Stimulated activated CD8-positive, alpha-beta memory T cell treated with anti-CD3 and anti-CD28 coated beads, Interleukin-4, amount 100 ng/mL, for 4 hours (primary cell): ENCODE measurements at places on chromosomes 5 and 9.
A peak's percentile ranks its signal among the peaks of the same experiment; 100 is the strongest.

- DNase-seq, result no peak
Measured at GRCh38 chr5:33549982-33550567, 109.3 kb downstream of the TARS1 start.

GRCh38 chr5:20276959-20277263 is 288.9 kb upstream of the CDH18 start:
- no peak for DNase-seq

DNA sequence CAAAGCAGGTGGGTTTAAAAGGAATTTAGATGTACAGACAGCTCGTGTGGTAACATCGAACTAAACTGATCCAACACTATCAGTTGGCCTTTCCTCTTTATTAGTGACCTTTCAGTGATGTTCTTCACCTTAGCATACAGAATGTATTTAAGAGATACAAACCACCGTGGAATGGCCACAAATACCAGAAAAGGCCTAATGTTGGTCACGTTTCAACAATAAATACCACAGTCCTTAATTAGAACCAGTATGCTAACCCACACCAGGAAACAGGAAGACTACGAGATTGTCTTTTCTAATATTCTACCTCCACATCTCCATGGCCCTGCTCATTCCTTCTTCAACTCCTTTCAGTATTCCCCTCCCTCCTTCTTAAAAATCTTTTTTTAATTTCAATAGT is 40.4 kb downstream of the GNAQ start:
- DNase-seq, result no peak

DNA sequence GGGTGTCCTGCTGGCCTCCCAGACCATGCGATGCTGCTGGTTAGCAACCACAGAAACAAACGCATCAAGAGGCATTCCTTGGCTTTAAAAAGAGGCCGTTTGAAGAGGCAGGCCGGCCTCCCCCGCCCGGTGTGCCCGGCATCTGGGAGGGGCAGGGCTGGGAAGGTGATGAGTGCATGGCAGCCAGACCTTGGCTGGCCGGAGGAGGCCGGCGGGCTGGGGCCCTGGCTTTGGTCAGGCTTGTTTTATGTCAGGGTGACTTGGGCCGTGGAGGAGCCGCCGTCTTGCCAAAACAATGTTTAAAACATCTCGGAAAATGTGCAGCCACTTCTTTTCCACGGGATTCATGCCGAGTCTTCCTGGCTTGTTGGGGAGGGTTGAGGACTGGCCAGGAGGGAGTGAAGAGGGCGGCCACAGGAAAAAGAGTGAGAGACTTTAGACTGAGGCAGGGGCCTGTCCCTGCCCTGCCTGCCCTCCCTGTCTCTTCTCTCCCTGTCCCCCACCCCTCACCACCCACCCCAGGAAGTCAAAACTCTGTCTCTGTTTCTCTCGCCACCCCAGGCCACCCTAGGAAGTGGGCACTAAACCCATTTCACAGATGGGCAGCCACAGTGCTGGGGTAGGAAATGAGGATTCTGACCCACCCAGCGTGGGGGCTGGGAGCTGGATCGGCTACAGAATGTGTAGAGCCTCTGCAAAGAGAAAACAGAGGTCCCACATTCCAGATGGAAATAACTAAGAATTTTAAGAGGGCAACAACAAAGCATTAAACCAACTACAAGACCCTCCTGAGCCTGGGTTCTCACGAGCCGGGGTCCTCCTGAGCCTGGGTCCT is 143.0 kb downstream of the RXRA start:
- no peak for DNase-seq

- DNase-seq, result no peak
Measured at GRCh38 chr5:135150767-135151166, 116.7 kb upstream of the PITX1 start.

DNA sequence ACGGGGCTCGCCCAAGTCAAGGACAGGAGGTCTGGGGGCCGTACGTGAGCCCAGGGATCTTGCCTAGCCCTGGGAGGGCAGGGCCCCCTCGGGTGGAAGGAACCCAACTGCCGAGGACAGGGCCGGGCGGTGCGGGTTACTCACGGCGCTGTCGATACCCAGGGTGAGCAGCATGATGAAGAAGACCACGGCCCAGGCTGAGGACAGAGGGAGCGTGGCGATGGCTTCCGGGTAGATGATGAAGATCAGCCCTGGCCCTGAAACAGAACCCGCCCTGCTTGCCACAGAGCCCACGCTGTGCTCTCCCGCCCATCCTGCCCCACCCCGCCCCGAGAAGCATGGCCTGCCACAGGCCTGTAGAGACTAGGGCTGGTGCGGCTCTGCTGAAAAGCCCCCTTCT is 34.1 kb downstream of the SLC6A3 start:
- no peak for DNase-seq

DNA sequence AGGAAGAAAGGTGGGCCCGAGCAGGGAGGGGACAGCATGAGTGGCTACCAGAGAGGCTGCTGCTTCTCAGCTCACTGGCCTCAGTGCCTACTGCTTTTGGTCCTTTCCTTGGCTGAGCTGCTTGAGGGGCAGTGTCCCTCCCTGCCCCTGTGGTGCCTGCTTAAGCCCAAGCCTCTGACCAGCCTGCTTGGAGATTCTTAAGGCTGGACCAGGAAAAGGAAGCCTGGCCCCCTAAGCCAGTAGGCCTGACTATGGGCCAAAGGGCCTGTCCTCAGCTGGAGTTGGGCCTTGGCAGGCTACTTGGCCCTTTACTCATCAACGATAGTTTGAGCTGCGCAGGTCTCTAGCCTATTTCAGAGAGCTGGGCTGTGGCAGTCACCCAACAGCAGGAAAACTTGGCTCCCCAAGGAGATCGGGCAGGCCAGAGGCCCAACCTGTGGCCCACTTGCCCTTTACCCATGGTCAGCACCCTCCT is 24.9 kb downstream of the TCF7 start:
- no peak for DNase-seq

GRCh38 chr9:102113191-102113590 is 374.7 kb upstream of the GRIN3A start:
- DNase-seq, result no peak

- no peak for DNase-seq
Measured at GRCh38 chr9:125634040-125634717, 72.8 kb downstream of the MAPKAP1 start.

- DNase-seq, result no peak
Measured at GRCh38 chr5:88683506-88684135, 199.4 kb downstream of the MEF2C start.

DNA sequence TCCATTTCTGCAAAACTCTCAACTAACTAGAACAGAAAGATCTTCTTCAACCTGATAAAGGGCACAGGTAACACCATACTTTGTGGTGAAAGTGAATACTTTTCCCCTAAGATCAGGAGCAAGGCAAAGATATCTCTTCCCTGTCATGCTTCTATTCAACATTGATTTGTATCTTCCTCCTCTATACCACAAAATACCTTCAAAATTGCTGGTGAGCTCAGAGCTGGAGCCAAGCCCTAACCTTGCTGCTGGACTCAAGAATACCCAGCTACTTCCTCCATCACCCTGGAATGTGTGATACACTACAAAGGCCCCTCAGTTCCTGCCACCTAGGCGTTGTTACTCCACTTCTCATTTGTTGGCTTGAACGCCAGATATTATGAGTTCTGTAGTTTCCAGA is 499.0 kb downstream of the ACTL7B start:
- no peak for DNase-seq

DNA sequence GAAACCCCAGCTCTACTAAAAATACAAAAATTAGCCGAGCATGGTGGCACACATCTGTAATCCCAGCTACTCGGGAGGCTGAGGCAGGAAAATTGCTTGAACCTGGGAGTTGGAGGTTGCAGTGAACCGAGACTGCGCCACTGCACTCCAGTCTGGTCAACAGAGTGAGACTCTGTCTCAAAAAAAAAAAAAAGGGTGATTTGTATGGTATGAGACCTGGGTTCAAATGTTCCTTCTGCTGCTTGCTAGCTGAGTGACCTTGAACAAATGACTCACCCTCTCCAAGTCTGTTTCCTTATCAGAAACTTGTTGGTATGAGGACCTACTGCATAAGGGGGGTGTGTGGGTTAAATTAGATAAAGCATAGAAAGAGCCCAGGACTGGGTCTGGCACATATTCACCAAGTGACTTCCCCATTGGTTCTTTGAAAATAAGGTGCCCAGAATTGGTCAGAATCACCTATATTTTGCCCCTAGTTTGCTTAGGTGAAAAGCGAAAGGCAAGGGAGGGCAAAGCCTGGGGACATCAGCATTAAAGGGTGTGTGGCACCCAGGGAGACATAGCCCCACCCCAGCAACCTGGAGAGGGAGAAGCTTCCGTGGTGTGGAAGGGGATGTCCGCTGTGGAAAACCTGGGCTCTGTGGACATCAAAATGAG is 9.9 kb downstream of the SLC25A25 start:
- no peak for DNase-seq

- DNase-seq, result peak; percentile 36
Measured at GRCh38 chr9:91423785-91424402, at the start of gene NFIL3. TSS of gene NFIL3 (minus strand) at chr9:91423832. CDS start at chr9:91410734, 13,098 bp downstream.

DNA sequence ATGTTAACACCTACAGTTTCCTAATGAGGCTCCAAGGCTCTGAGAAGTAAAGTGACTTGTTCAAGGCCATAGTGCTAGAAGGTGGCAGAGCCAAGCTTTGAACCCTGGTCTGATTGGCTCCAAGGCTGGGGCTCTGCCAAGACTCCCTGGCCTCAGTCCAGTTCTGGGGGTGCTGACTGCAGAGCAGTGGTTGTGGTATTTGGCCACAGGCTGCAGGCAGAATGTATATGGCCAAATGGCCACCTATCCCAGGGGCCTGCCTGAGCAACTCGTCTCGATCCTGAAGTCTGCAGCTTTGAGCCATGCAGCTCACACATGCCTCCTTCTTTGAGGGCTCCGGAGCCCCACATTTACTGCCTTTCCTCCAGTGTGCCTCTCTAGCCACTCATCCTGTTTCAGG is 9.7 kb upstream of the NEK6 start:
- DNase-seq, result no peak

DNA sequence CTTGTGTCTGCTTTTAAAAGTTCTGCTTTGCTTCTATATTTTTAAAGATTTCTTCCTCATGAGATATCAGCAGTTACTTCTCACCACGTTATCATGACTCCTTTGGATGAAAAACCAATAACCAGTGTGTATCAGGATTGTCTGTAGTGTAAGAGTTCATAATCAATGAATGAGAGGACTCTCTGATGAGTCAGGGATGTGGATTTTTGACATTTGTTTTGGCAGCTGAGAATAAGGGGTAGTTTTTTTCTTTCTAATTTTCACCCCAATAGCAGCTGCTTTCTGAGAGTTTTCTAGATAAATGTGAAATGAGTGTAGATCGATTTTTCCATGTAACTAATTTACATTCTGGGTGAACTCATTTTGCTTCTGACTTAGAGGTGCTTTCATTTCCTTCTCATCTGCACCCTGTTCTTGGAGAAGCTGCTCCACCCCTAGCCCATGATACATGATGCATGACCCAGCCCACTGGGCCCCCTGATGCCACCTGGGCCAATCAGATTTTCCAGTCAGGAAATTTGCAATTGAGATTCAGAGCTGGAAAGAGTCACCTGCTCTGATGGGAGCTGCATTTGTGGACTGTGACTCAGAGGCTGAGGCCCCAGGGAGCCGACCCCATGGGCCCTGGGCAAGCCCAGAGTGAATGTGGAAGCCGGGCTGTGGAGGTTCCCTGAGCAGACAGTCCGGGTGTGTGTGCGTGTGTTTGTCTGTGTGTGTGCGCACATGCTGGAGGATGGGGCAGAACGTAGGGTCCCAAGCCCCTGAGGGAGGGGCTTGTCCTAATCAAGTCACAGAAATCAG is 159.3 kb downstream of the RGS3 start:
- DNase-seq, result no peak

- no peak for DNase-seq
Measured at GRCh38 chr5:35644543-35644942, 26.9 kb downstream of the SPEF2 start.

DNA sequence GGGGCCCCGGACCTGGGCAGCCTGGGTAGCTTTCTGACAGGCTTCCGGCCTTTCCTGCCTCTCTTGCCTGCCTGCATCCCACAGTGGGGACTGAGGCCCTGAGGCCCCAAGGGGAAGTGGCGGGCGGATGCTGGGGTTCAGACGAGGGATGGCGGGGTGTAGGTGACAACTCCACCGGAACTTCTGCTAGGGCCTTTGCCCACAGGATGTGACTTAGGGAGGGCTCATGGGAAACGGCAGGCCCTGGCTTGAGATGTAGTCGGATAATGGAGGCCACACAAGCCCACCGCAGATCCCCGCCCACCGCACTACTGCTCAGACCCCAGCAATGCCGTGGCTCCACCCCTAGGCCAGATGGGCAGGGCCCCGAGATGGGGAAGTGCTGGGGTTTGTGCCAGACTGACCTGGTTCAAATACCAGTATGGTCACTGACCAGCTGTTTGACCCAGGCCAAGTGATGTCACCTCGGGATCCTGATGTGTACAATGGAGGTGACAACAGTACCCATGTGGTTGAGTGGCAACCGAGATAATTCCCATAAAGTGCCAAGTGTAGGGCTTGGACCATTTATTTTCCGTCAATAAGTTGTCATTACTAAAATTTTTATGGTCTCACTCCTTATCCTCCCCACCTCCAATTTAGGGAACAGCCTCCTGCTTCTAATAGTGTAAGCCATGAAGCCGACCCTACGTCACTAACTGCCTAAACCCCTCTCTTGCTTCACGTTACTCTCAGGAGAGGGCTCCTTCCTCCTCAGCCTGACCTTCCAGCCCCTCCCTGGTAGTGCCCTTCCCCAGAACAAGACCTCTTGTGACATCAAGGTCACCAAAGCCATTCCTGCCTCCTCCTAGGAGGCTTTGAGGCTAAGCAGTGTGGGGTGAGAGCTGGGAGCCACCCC is 2.5 kb upstream of the CDK9 start:
- DNase-seq, result peak; percentile 42

DNA sequence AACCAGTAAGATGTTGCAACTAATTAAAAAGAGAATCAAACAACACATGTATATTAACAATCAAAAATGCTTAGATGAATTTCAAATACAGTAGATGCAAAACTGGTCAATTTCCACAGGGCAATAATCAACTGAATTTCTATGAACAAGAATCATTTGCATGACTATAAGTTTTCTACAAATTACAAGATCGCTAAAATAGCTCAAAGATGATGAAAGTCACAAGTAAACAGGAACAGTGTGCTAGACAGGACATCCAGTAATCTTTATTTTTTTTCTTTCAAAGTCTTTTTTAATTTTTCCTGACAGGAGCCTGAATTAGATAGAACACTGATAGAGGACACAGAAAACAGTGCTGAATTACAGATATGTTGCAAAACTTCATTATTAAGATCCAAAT is 608.2 kb upstream of the DAB2 start:
- no peak for DNase-seq

DNA sequence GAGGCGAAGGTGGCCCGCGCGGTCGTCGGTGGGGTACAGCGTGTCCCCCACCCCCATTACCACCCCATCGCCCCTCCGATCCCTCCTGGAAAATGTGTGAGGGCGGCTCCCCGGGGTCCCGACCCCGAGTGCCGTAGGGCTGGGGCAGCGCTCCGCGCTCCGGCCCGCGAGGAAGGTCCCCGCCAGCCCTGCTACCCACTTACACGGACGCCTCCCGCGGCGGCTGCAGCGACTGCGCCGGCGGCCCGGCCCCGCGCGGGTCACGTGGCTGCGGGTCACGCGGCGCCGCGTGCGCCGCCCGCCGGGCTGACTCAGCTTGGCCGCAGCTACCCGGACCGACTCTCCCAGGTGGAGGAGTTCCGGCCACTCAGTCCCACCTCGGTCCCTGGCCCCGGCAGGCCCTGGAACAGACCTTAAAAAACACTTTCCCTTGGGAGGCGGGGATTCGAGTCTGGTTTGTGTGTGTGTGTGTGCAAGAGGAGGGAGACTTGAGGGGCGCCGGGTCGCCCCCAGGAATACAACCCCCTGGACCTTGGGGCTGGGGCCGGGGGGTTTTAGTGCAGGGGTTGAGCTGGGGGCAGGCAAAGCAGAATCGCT is at the start of gene GNPDA1:
TSS of gene GNPDA1 (minus strand) at position 236 of the 597 bp plus-strand sequence. CDS start 992 bp downstream, outside the sequence.
- peak; percentile 22 for DNase-seq

- DNase-seq, result no peak
Measured at GRCh38 chr5:172007175-172008110, 1.0 kb upstream of the FBXW11 start.
